ENCODE measurements at places on chromosomes 12 and 14.

GRCh38 chr14:66432334-66432733 is 53.8 kb upstream of the CCDC196 start:
- no peak for DNase-seq

GRCh38 chr12:128930606-128931005 is 77.3 kb downstream of the GLT1D1 start:
- DNase-seq = no peak

DNA sequence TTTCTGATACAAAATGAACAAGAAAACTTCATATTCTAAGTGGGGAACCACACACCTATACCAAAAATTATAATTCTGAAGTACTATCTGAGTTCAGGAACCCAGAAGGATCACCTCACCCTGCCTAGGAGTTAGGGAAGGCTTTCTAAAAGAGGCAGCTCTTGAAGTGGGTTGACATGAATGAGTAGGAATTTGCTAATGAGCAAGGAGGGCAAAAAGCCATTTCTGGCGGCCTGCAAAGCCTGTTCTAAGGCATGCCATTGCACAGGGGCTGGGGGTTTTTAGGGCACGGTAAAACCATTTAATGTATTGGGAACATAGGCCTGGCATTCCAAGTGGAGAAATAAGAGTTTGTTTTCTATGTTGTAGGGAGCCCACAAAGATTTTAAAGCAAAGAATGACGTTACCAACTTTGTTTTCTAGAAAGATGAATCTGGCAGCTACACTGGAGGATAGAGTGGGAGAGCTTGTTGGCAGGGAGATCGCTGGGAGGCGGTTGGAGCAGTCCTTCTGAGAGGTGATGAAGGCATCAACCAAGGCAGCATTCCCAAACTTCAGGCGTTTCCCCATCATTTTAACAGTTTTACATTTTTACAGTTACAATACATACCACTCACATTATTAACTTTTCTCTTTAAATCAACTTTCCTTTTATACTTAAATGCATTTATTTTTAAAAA is 14.1 kb downstream of the IFT43 start:
- DNase-seq = no peak

DNA sequence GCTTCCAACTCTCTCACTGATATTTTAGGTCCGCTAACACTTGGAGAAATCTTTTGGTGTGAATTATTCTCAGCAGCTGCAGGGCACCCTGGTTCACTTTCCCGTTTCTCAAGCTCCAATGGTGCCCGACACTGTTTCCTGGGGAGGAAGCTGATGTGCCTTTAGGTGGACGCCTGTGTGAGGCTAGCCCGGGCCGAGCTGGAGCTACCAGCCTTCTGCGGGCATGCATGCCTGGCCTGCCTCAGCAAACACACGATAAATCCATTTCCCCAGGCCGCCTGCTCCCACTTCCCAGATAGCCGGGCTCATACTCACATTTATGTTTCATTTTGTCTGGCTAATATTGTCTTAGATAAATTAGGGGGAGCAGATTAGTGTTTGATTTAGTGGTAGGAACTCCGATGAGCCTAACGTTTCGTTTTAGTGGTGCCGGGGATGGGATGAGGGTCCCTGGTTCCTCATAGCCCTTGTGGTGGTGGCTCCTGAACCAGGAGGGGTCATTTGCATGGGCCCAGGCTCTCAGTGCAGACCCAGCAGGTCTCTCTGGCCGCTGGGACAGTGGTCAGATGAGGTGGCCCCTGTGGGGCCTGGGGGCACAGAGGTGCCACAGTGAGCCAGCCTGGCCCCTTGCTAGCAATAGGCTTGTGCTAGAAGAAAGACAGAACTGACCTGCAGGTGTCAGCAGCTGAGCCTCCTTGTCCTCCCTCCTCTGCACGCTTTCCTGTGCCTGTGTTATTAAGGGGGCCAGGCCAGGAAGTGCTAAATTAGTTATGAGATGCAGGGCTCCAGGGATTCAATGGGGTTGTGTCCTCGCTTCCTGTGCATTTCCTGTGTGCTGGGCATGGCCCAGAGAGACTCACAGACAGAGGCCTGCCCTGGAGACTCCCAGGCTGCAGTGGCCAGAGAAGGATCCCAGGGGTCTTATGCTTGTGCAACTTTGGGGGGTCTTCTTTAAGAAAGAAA is 88.3 kb downstream of the KIF26A start:
- DNase-seq = no peak

DNA sequence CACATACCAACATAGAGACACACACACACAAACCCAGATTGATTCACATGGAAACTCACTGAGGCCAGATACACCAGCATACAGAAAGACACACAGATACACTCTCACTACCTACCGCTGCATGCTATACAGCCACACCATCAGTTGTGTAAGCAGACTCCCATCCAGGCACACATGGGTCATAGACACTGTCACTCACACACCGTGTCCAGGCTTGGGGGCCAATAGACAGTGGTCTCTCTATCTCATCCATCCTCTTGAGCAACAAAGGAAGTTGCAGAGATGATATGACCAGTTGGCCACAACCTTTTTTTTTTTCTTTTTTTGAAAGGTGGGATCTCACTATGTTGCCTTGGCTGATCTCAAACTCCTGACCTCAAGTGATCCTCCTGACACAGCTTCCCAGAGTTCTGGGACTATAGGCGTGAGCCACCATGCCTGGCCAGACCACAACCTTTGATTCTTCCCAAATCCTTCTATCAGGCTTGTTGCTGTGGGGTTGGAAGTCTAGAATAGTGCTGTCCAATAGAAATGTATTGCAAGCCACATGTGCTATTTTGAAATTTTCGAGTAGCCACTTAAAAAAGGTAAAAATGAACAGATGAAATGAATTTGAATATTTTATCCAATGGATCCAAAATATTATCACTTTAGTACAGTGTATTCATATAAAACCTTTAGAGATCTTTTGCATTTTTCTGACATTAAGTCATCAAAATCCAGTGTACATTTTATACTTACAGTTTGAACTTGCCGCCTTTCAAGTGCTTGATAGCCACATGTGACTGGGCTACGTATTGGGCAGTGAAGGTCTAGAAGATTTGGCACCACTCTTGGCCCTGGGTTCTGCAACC is 7.4 kb downstream of the LRP1-AS start:
- DNase-seq = no peak

- no peak for DNase-seq
These were observed 8.5 kb downstream of the AMN start for GRCh38 chr14:102930753-102931579.

DNA sequence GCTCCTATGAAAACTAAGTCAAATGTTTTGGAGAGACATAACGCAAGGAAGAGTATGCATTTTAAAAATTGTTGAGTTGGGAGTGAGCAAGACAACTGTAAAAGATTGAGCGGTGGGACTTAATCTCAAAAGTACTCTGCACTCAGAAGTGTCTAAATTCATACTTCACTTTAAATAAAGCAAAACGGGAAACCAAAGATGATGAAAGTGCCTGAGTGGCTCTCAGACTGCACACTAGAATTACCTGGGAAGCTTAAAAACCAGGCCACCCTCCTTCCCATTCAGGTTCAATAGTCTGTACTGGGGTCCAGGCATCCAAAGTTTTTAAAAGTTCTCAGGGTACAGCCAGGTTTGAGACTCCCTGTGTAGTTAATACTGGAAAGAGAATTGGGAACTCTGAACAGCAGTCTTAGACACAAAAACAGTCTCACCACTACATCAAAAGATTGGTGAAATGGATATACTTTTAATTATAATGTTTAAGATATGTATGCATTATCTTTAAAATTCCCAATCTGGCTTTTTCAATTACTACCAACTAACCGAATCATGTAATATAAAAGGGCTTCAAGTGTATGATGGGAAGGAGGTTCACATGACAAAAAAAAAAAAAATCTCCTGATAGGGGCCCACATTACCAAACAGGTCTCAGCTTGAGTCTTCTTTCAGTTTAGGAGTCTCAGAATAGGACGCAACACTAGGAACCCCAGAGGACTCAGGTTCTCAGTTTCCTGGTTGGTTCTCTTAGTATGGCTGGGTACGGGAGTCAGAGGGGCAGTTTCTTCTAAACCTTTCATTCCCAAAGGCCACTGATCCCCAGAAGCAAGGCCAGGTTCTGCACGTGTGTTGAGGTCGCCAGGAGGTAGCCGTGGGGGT is 1.0 kb downstream of the HOMEZ start:
- peak; percentile 18 for DNase-seq

- no peak for DNase-seq
These were observed 186.6 kb upstream of the OTX2 start for GRCh38 chr14:56996721-56997399.

- DNase-seq = no peak
These were observed 815 bp downstream of the NID2 start for GRCh38 chr14:52067873-52068614.

- DNase-seq = no peak
These were observed 151.0 kb downstream of the TPH2 start for GRCh38 chr12:72089678-72090077.

- peak; percentile 45 for DNase-seq
These were observed 6.2 kb upstream of the PLEKHH1 start for GRCh38 chr14:67526676-67527459.

GRCh38 chr14:102363182-102363943 is 622 bp downstream of the TECPR2 start:
- DNase-seq = peak; percentile 29

Data from CD4-positive, alpha-beta T cell treated with Interleukin-4 for 1 hour (primary cell).